Stimulated activated CD8-positive, alpha-beta memory T cell treated with anti-CD3 and anti-CD28 coated beads, Interleukin-15, amount 100 ng/mL, for 24 hours (primary cell): ENCODE measurements at places on chromosomes 4 and X.

DNA sequence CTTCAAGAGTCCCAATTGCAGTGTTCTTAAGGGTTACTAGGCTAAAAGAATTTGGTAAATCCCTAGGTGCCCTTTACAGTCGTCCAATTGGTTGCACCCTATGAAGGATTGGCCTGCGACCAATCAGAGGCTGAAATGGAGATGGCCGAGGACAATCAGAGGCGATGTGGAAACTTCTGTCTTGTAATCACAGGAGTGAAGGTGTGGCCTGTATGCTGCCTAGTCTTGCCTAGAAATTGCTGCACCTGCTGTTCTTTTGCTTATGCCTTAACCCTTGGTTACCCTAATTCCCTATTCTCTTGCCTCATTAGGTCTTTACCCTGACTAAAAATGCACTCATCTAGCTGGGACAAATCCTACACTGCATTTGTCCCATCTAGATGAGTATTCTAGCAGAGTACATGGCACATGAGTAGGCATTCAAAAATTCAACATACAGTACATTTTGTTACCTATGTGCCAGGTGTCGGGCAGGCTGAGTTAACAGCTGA, 1.0 kb upstream of the DCK start:
- DNase-seq, result no peak

DNA sequence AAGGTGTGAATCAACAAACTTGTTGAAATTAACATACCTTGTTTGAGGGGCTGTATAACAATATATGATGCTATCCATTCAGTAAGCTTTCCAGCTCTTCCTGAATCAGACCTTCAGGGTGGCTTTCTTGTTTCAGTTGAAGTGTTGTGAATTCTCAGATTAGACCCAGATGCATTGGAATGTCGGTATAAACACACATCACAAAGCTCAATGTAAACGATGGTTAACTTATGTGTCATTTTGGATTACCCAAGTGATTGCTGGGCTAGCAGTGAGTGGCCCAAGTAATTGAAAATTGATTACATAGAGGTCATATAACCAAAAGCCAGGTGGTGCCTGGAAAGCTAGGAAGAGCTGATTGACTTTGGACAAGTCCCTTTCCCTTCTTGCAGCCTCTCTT, 115.0 kb downstream of the SHROOM4 start:
- DNase-seq, result no peak

GRCh38 chrX:21725496-21725895, 32.4 kb downstream of the SMPX start:
- no peak for DNase-seq

DNA sequence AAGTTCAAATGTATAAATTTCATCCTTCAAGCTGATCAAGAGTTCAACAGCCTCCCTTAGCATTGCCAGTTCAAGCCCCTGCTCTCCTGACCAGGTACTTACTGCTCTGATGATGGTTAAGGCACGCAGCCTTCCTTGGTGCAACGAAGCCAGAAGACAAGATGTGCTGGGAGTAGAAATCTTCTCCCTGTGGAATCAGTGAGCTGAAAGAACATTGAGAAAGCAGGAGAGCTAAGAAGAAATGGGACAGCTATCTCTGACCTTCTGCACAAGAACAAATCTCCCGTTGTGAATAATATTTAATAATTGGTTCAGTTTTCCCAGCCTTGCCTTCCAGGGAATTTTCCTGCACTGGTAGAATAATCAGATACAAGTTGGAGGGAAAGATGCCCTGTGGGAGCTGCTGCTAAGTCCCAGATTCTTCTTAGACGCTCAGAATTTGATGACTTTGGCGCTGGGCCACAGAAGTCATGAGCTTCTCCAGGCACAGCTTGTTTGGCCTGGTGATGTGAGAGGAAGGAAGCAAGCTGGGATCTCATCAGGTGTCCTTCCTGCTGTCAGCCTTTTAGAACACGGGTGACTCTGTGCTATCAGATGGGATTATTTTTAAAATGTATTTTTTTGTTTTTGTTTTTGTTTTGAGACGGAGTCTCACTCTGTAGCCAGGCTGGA, 77.8 kb downstream of the CD38 start:
- DNase-seq, result no peak

GRCh38 chrX:65035446-65035770, 59.2 kb upstream of the ZC4H2 start:
- no peak for DNase-seq

- no peak for DNase-seq
These were observed 58.1 kb downstream of the FAM114A1 start for GRCh38 chr4:38925492-38926413.

GRCh38 chrX:48800574-48801279, 1.1 kb upstream of the HDAC6 start:
- no peak for DNase-seq

GRCh38 chr4:158333820-158334219, 123.5 kb downstream of the TMEM144 start:
- DNase-seq, result no peak

GRCh38 chr4:17580969-17581368, 4.0 kb downstream of the LAP3 start:
- no peak for DNase-seq

GRCh38 chr4:139540161-139540560, 15.9 kb downstream of the SETD7 start:
- DNase-seq, result no peak

- no peak for DNase-seq
These were observed 9.6 kb downstream of the GTPBP6 start for GRCh38 chrX:308821-309520.

DNA sequence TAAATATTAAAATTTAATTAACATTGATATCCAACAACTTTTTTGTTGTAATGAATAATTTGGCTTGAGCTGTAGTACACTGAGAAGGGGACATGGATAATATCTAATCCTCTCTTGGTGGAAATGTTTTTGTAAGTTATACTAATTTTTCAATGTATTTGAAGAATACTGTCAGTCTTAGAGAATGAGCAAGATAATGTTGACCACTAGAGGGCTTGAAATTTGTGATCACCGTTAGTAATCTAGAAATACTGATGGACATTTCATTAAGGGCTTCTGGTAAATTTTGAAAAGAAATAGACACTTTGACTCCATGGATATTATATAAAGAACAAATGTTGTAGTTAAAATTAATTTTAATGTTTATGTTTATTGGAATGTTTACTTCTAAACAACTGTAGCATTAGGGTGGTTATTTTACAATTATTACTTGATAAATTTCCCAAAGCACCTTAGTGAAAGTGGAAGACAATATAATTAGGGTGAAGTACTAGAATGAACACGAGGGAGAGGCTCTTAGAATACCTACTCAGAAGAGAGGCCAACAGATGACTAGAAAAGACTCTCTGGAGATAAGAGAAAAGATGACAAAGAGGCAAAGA, 20.0 kb upstream of the CAMK2D start:
- no peak for DNase-seq

- no peak for DNase-seq
These were observed 722 bp upstream of the TMEM33 start for GRCh38 chr4:41934514-41934900.

DNA sequence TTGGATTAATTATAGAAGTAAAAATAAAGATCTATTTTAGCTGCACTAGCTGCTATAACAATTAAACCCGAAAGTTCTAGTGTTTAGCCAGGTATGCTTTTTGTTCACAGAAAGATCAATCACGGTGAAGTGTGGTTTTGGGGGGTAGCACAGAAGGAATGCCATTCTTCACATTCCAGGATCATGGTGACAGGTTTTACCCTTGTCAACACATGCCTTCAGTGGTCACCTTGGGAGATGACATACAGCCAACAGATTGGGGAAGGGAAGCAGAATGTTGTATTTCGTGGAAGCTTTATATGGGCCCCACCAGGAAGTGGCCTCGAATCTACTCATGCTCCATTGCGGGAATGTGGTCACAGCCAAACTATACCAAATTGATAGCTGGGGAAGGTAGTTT, 753.6 kb downstream of the RAPGEF2 start:
- DNase-seq, result no peak

- DNase-seq, result no peak
These were observed at the start of gene LPAR4 for GRCh38 chrX:78747489-78747888. Gene LPAR4, plus strand, starts transcription at chrX:78747720. Its CDS starts 7,150 bp downstream, at chrX:78754870.

DNA sequence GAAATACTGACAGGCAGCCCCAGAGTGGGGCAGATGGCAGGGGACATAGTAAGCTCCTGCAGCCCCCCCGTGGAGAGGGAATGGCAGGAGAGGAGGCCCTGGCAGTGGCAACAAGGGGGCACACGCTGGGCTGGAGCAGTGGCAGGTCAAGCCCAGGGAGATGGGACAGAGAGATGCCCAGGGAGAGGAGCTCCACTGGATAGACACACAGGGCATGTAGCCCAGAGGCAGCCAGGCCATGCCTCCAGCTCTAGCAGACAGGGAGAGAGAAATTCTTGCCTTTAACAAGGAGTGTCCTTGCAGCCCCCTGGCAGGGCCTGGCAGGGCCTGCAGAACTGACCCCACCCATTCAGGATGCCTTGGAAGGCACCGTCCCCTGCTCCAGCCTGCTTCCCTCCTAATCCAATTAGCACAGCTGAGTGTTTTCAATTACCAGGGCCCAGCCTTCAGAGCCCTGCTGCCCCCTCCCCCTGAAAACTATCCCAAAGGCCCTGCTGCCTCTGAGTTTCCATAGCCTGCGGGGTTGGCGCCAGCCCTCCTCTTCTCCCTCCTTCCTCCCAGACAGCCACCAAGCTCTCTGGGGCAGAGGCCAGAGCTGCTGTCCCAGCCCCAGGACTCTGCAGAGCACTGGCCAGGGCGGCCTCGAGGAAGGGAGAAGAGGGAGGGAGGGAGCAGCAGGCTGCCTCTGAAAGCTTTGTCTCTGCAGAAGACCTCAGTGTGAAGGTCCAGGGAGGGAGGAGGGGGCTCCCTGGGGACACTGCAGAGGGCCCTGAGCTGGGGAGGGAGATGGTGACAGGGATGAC, 12.5 kb downstream of the L1CAM start:
- DNase-seq, result no peak

DNA sequence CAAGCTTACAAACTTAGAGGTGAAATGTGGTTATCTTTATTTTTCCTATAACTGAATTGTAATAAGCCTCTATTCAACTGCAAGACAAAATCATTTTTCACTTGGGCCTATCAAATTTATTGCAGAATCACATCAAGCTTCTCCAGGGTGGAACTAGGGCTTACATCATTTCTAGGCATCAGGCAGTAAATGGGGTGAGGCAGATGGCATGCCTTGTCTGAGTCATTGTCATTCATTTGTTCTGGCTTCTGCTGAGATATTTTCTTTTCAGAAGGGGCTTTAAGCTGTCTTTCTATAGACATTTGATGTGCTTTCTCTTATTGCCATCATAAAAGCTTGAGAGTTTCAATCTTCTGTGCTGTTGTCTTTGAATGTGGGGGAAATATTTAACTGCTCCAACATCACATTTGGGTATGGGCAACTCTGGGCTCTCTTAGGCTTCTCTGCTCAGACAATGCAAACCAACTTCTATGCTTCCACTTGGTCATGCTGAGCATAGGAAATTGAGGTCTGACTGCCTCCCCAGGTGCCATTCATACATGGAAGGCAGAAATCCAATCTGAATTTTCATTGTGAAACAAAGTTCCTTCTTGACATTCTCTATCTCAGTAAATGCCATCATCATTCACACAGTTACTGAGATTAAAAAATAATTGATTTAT, 225.8 kb upstream of the GIMD1 start:
- DNase-seq, result no peak

DNA sequence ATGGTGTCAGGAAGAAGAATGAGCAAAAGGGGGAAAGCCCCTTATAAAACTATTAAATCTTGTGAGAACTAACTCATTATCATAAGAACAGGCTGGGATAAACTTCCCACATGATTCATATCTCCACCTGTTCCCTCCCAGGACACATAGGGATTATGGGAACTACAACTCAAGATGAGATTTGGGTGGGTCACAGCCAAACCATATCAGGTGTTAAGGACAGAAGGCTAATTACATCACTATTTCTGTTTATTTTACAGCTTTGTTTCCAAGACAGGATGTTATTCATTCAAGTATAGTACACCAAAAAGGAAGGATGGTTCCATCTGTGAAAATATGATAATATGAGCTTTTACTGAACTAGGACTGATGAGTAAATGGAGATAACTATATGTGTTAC, 63.7 kb upstream of the ARSJ start:
- DNase-seq, result no peak

DNA sequence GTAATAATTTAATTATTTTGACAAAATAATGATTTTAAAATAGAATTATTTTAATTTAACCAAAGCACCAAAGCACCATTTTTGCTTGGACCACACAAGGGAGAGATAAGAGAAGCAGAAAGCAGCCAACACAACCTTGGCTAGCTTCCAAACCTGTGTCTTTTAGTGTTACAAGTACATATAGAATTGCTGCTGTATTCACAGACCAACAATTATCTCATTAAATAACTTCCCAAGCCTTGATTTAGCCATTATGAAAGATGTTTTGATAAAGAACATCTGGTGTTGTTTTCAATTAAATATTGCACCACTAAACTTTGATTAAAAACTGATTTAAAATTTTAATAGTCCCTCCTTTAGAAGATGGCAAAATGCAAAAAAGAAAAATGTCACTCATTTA, 14.0 kb upstream of the IGFBP7 start:
- no peak for DNase-seq

DNA sequence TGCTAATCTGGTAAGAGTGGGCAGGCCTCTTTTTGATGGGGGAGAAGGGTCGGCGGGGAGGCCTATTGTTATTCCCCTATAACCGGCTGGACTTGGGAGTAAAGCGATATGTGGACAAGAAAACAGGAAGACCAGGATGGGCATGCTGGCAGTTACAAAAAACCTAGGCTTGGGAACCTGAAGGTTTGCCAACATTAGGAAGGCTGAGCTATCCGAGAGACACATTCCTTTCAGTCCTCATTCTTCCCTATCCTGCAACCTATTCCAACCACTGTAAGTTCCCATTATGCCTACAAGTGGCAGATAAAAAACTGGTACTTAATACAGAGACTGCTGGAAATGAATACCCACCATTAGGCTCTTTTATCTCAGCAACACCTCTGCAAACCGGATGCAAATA, 32.4 kb upstream of the CT47C1 start:
- DNase-seq, result no peak
